Left ventricle myocardium superior (tissue), 1 donor: ENCODE measurements at places on chromosomes 5 and 9.

DNA sequence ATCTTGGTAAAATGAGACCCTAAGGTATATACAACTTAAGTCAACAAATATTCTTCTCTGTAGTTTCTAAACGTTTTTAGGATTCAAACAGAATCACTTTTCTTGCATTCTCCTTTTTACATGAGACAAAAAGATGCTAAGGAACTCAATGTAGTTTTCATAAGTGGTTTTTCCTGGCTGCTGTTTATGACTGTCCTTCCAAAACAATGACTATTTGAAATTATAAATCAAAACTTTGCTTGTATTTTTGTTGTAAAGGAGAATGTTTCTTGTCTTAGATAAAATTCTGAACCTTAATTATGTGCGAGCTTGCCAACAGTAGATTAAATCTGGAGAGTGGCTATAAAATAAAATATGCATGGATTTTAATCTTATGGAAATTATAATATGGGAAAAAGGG lies 53.8 kb downstream of the GRIN3A start:
- DNase-seq = no peak

GRCh38 chr9:93897075-93897970 lies 57.8 kb downstream of the BARX1 start:
- no peak for DNase-seq

DNA sequence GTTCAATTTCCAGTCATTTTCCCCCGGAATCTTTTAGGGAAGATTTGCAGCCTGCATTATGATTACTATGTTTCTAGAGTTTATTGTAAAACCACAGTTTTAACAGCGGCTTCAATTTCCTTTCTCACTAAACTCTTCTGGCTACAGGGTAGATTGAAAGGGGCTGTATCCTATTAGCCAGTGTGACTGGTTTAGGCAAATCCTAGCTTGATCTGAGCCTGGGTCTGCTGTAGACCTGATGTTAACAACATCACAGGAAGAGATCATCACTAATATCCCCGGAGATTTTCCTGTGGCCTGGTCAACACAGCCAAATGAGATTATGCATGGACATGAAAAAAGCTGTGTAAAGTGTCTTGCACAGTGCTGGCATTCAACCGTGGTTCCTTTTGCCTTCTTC lies 33.4 kb downstream of the STOM start:
- DNase-seq = no peak

DNA sequence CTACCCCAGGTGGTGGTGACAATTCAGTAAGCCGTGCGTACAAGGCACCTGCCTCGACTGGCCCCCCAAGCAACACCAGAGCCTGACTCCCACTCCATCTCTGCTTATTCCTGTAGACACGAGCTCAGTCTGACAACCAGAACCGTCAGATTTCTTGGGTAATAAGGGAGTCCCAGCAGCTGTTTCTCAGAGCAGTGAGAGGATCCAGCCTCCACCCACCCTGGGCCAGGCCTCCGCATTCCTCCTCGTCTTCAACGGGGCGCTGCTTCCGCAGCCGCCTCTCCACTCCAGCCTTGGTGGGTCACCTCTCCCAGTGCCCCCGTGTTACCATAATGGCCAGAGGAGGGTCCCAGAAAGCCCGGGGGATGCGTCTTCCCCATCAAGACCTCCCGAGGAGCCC lies 27.7 kb upstream of the GFPT2 start:
- no peak for DNase-seq

DNA sequence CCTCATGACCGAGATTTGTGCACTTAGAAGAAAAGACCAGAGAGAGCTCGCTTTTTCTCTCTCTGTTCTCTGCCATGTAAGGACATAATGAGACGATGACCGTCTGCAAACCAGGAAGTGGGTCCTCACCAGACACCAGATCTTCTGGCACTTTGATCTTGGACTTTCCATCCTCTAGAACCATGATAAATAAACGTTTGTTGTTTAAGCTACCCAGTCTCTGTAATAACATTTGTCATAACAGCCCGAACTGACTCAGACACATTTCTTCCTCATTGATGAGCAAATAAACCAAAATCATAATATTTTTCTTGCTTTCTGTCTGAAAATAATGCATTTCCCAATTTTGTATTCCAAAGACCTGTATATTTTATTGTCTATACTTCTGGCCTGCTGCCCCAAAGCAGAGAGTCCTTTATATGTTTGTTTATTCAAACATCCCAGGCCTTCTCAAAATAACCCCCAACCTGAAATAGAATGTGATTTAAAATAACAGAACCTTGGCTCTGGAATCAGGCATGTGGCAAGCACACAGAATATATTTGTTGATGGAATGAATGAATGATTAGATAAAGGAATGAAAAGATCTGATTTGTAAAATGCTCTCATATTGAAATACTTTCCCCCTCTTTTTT lies 396.5 kb downstream of the ADGRV1 start:
- DNase-seq = no peak

- no peak for DNase-seq
These were observed 60.6 kb upstream of the MIER3 start for GRCh38 chr5:57012511-57012910.

DNA sequence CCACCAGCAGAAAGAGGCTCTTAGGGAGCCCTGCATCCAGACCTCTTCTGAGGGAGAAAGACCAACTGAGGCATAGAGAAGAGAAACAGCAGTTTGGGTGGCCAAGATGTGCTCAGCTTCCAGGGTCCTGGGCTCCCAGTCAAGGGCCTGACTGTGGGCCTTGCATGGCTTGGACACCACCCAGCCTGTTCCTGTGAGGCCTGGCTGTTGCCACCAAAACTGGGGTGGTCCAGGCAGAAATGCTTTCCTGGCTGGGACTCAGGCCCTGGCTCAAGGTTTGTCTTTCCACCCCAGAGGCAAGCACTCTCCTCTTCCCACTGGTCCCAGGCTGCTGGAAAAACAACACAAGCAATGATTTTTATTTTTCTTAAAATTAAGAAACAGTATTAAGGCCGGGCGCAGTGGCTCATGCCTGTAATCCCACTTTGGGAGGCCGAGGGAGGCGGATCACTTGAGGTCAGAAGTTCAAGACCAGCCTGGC lies 13.3 kb downstream of the MYOZ3 start:
- peak; percentile 77 for DNase-seq

DNA sequence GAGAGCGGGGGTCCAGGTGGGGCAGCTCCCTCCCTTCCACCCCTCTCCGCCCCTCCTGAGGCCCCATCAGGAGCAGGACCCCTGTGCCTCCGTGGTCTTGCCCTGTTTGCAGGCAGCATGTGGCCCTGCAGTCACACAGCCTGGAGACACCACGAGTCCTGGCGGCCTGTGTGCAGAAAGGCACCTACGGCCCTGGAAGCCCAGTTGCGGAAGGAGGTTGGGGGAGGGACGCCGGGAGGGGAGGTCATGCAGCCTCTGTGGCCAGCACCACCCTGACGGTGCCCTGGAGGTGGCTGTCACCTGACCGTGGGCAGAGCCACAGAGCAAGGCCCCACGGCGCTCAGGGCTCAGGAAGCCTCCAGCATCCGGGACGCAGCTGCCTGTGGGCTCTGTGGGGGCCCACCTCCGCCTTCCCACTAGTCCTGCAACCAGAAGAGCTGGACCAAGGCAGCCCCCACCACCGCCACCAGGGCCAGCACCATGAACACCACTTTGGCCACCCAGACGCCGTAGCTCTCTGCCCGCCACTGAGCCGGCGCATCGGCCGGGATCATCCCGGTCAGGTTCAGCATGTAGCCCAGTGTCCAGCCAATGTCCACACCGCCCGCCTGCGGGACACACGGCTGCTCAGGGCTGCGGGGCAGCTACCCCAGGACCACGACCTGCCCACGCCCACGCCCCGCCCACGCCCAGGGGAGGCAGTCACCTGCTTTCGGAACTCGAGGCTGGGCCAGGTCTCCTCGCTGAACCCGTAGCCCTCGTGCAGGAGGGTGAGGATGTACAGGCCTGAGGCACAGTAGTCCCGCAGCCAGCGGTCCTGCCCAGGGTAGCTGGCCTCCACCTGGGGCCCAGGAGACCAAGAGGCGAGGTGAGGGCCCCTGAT lies 6.4 kb downstream of the ENTPD8 start:
- DNase-seq = peak; percentile 25

- no peak for DNase-seq
These were observed 42.3 kb downstream of the LHFPL2 start for GRCh38 chr5:78606241-78606640.

GRCh38 chr5:14414656-14415023 lies 167.0 kb upstream of the OTULINL start:
- DNase-seq = no peak

GRCh38 chr5:115626445-115626823 lies 598 bp upstream of the TMED7 start:
- DNase-seq = no peak

- no peak for DNase-seq
These were observed 50.3 kb downstream of the MAMDC2 start for GRCh38 chr9:70093944-70094343.

- DNase-seq = no peak
These were observed 362.9 kb downstream of the CCDC171 start for GRCh38 chr9:15915711-15916110.

GRCh38 chr5:154728939-154729588 lies 26.1 kb upstream of the LARP1 start:
- DNase-seq = no peak

- no peak for DNase-seq
These were observed 47.3 kb downstream of the TRIO start for GRCh38 chr5:14190194-14191164.

DNA sequence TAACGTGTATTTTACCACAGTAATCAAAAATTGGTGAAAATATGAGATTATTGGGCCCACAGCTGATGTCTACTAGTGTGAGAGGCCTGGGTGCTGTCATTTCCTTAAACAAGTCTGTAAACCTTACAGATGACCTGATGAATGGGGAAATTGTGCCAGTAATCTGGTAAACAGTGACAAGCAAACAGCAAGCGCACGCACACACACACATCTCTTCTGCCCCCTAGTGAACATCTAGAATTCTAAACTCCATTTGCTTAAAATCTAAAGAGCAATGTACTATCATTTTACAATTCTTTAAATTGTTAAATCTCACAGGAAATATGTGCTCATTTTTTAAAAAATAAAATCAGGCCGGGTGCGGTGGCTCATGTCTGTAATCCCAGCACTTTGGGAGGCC lies 7.5 kb upstream of the RAPGEF1 start:
- no peak for DNase-seq

DNA sequence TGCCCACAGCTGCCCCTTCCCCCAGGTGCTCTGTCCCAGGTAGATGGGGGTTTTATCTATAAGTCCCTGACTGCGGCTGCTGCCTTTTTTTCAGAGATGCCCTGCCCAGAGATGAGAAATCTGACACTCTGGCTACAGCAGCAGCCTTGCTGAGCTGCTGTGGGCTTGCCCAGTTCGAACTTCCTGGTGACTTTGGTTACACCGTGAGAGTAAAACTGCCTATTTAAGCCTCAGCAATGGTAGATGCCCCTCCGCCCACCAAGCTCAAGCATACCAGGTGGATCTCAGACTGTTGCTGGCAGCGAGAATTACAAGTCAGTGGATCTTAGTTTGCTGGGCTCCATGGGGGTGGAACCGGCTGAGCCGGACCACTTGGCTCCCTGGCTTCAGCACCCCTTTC lies 56.8 kb downstream of the MINAR2 start:
- no peak for DNase-seq

- no peak for DNase-seq
These were observed 799.2 kb downstream of the TLE1 start for GRCh38 chr9:80890124-80890523.

DNA sequence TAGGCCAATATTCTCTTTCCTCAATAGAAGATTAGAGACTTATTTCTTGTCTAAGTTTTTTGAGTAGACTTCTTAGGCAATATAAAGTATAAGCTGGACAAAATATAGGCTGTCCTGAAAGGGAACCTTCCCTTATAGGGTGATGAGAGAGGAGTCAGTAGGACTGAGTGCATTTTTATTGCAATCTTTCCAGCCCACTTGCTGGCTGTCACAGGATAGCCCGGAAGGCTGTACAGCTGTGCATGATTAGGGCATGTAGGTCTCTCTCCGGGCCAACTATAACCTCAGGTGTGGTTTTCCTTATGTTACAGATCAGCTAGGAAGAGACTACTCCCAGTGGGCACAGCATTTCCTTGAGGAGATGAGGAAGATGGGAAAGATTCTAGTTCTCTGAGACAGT lies 159.8 kb upstream of the MEF2C start:
- no peak for DNase-seq

DNA sequence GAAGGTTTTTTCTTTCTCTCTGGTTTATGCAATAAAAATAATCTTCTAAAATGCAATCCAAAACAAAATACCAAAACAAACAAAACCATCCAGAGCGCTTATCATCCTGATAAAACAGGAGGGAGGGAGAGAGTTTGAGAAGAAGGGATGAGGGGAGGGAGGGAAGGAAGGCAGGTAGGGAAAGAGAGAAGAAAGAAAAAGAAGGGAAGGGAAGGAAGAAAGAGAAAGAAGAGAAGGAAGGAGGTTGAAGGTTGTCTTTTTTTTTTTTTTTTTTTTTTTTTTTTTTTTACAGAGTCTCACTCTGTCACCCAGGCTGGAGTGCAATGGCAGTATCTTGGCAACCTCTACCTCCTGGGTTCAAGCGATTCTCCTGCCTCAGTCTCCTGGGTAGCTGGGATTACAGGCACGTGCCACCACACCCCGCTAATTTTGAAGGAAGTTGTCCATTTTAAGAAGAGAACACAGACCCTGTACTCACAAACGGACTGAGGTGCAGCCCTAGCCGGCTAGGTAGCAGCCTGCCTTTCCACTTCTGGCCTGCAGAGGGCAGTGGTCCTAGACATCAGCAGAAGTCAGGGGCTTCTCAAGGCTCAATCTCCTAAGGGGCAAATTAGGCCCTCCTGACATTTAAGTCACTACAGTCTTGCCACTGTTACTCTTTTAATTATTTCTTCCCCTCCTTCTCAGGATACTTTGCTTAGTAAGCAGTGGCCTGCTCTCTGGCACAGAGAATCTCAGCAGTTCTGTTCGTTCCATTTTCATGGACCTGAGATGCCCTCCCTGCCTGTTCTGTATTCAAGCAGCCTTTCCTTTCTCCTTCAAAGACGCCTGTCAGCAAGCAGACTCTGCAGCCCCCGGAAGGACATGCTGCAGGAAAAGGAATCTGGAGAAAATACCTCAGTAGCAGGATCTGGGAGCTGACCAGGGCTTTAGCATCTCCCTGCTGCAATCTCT lies 76.4 kb downstream of the EPB41L4B start:
- DNase-seq = peak; percentile 78

GRCh38 chr9:126156898-126157297 lies 169.7 kb upstream of the MVB12B start:
- no peak for DNase-seq

- no peak for DNase-seq
These were observed 56.1 kb downstream of the UBAP2 start for GRCh38 chr9:33992632-33993031.

DNA sequence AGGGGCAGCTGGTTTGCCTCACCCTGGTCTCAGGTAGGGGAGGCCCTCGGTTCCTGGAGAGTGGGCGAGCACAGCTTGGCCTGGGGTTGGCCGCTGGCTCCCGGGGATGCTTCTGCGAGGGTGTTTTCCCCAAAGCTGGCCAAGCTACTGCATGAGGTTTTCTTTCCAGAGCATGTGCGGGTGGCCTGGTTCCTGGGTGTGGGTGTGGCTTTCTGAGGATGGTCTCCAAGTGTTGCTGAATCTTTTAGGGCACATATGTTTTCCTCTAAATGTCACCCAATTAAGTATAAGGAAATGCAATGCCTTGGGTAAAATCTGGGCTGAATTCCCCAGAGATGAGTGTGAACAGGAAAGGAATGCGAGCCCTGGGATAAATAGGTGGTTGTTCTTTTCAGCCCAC lies 115.8 kb upstream of the ICE1 start:
- DNase-seq = no peak

- no peak for DNase-seq
These were observed 118.8 kb downstream of the GAPVD1 start for GRCh38 chr9:125380406-125380805.

- no peak for DNase-seq
These were observed 34.2 kb downstream of the PLPPR1 start for GRCh38 chr9:101062686-101063085.
